ENCODE measurements at places on chromosomes 7 and 10. TPM values are rescaled to one million over a fixed set of nuclear protein-coding genes. Genes with fewer than 3 reads are reported as not detected.

Gene FEZF1
- not detected for total RNA-seq

Gene SLC18A3
- not detected for total RNA-seq

Gene ANTXRL
- not detected for total RNA-seq

Gene VIPR2
- total RNA-seq: not detected

Gene ANXA8
- total RNA-seq: not detected

Gene NME8
- total RNA-seq: not detected

Gene APBB1IP
- total RNA-seq: not detected

Gene ZNF248
- 5.4 TPM for total RNA-seq

Gene GPAM
- 10.5 TPM for total RNA-seq

Gene STMP1
- 11.1 TPM for total RNA-seq

Data from vein endothelial cell (primary cell).